ENCODE measurements at places on chromosomes 16 and 17. TPM values are rescaled to one million over a fixed set of nuclear protein-coding genes. Genes with fewer than 3 reads are reported as not detected.

The HBQ1 gene
- 4.9 TPM for total RNA-seq

The DNAH17 gene
- 0.16 TPM for total RNA-seq

The EPN3 gene
- 0.76 TPM for total RNA-seq

The TP53TG3C gene
- not detected for total RNA-seq

The UTS2R gene
- not detected for total RNA-seq

The PPL gene
- total RNA-seq, result 2.0 TPM

The NHERF2 gene
- 60.3 TPM for total RNA-seq

The NACA2 gene
- total RNA-seq, result not detected

The NUP88 gene
- total RNA-seq, result 90.3 TPM

The TUBB3 gene
- total RNA-seq, result 488 TPM

The SLC9A5 gene
- total RNA-seq, result 0.51 TPM

The EVI2B gene
- total RNA-seq, result not detected

The PVALEF gene
- not detected for total RNA-seq

The ACSM3 gene
- total RNA-seq, result 2.9 TPM
